Neural crest cell (in vitro differentiated cells): ENCODE measurements at places on chromosomes 1 and 21. TPM values are rescaled to one million over a fixed set of nuclear protein-coding genes. Genes with fewer than 3 reads are reported as not detected.

- H3K4me1 ChIP-seq = no peaks in the 10 kb centered on the region
- DNase-seq = no peak
- no peaks in the 10 kb centered on the region for H3K27me3 ChIP-seq
- no peak overlapping the region for H3K27ac ChIP-seq
Observed at GRCh38 chr1:168742994-168743650, 14.1 kb upstream of the DPT start.

- peaks cover 21% of the 10 kb centered on the region for H3K27me3 ChIP-seq
- peaks cover 66% of the 10 kb centered on the region for H3K4me1 ChIP-seq
- no peaks in the 10 kb centered on the region for H3K36me3 ChIP-seq
- H3K27ac ChIP-seq = no peak overlapping the region
- DNase-seq = peak; percentile 33
Observed at GRCh38 chr1:27527223-27527889, 37.4 kb upstream of the WASF2 start.

DNA sequence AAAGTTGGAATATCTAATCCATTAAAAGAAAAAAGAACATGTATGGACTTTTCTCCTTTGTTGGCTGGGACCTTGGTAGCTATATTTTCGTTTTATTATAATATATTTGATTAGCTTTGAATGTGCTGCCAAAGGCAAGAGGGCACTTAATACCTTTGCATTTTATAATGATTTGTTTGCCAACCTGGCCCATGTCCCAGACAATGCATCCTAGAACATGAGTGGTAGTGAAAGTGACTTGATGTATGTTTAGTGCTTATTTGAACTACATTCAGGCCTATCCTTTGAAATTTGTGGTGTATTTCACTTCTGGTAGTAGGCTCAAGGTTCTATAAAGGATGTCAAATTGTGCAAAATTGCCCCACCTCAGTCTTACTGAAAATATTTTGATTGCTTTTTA, 25.9 kb downstream of the CACHD1 start:
- no peak for DNase-seq
- H3K27ac ChIP-seq = no peak overlapping the region
- no peak overlapping the region for H3K4me3 ChIP-seq
- H3K4me1 ChIP-seq = peaks cover 56% of the 10 kb centered on the region

GRCh38 chr1:189606795-189607476, 870.7 kb downstream of the BRINP3 start:
- H3K27me3 ChIP-seq = no peaks in the 10 kb centered on the region
- H3K36me3 ChIP-seq = no peaks in the 10 kb centered on the region
- no peak for DNase-seq
- H3K27ac ChIP-seq = no peak overlapping the region
- no peaks in the 10 kb centered on the region for H3K4me1 ChIP-seq

DNA sequence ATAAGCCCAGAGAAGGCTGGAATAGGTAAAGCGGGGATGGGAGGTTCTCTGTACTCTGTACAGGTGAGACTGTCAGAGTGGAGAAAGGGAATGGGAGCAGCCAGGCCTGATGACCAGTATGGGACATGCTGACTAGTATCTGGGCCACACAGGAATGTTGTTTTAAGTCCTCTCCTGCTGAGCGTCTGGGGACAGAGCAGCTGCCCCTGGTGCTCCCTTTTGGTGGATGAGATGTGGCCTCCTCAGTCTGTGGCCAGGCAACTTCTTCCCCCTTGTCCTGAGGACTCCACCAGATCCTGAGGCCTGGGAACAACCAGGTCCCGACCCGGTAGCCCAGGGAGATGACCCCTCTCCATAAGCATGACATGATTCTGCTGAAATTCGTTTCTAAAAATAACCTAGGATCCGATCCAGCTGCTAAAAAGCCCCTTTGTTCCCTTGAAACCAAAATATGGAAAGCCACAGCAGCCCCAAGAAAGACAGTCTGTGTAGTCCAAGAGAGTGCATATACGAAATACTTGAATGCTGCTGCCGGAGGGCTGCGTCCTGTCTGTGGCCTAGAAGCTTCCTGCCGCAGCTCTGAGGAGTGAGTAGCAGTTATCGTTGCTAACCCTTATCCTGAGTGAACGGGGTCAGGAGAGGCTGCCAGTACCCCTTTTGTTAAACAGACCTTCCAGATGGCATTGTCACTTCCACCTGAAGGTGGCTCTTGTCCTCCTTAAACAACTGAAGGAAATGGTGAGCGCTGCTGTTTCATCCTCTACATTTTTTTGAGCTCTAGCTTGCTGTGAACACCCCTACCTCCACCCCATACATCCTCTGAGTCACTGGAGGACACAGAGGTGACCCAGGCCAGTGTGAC, 47.1 kb downstream of the ATP2B4 start:
- no peaks in the 10 kb centered on the region for H3K27me3 ChIP-seq
- peak; percentile 26 for DNase-seq
- peak overlapping the region; percentile 99 for H3K27ac ChIP-seq

DNA sequence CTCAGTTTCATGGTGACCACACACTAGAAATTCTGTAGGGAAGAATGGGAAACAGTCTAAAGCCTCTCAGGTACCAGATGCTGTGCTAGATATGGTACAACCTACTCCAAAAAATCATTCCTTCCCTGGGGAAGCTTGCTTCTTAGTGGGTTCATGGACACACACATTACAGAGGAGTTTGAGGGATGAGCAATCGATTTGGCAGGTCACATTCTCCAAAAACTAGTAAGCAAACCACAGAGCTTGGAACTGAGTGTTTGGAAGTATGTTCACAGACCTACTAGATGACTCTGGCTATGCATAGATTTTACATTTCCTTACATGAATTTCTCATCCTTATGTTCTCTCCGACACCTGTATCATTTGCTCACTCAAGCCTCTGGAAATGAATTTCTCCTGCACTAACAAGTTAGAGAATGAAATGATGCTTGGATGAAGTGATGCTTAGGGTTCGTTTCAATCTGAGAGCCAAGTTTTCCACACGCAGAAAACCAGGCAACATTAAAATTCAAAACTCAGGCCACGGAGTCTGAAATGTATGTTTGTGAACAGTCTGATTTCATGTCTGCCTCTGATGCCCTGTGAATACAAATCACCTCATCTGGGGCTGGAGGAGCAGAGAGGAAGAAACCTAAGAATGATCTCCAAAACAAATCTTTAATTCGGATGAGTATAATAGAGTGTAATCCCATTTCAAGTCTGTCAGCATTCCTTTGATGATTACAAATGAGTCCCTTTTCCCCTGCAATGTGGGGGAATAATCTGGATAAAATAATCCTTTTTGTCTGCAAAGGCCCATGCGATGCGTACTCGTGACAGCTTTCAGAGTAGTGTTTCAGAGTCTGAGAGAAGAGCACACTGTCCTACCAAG, 11.0 kb downstream of the EVA1C start:
- H3K4me3 ChIP-seq = no peak overlapping the region
- no peaks in the 10 kb centered on the region for H3K4me1 ChIP-seq
- H3K36me3 ChIP-seq = peaks cover 6% of the 10 kb centered on the region
- no peak for DNase-seq
- H3K27ac ChIP-seq = no peak overlapping the region

- no peak overlapping the region for H3K27ac ChIP-seq
- peaks cover 16% of the 10 kb centered on the region for H3K36me3 ChIP-seq
- no peaks in the 10 kb centered on the region for H3K4me1 ChIP-seq
- no peaks in the 10 kb centered on the region for H3K27me3 ChIP-seq
Observed at GRCh38 chr21:14072761-14073535, 137.8 kb downstream of the LIPI start.

- H3K4me1 ChIP-seq = no peaks in the 10 kb centered on the region
- no peak overlapping the region for H3K4me3 ChIP-seq
- no peak overlapping the region for H3K27ac ChIP-seq
- no peaks in the 10 kb centered on the region for H3K36me3 ChIP-seq
- no peaks in the 10 kb centered on the region for H3K27me3 ChIP-seq
Observed at GRCh38 chr1:57300186-57300585, 123.7 kb downstream of the DAB1 start.

DNA sequence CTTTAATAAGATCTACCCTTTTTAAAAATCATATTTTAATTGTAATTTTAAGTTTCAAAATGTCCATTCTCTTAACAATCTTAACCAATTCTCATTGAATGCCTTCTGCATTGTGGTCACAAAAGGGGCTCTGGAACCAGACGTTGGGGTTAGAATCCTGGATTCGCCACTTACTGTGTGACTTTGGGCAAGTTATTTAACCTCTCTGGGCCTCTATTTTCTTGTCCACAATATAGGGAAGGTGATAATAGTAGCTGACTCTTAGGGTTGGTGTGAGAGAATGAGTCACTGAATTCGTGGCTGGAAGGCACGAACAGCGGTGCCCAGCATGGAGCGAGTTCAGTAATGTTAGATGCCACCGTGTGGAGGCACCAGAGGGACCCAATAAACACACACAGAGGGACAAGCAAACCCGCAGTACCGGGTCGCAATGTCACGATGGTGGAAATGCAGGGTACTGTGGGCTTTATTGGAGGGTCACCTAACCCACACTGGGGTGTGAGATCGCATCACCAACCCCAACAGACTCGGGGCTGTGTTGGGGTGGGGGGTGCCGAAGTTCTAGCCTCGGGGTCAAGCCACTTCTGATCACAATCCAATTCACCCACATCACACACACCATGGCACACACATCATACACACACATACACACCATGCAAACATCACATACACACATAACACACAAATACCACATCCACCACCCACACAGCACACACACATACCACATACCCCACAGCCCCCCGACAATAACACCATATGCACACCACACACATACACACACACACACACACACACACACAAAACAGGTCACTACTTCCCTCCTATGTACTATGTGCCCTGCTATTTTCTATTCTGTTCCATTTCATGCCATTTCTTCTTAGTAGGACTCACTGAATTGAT, 27.0 kb upstream of the IFNAR2 start:
- H3K36me3 ChIP-seq = no peaks in the 10 kb centered on the region
- H3K4me1 ChIP-seq = no peaks in the 10 kb centered on the region
- no peak overlapping the region for H3K4me3 ChIP-seq
- no peak for DNase-seq
- peaks cover 21% of the 10 kb centered on the region for H3K27me3 ChIP-seq
- peak overlapping the region; percentile 65 for H3K27ac ChIP-seq

DNA sequence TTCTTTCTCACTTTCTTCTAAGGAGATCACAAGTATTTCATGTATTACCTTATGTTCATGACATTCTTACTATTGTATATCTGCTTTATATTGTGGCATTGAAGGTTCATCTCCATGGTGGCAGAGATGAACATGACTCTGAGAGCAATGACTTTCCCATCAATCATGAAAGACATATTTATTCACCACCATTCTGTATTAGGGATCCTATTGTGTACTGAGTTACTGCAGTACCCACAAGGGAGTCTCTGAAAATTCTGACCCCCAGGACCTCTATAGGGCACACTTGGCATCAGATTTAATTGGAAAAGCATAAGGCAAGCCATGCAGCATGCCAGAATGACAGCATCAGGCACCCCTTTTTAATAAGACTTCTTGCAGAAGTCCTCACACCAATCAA, 21.9 kb upstream of the C21orf91 start:
- no peaks in the 10 kb centered on the region for H3K27me3 ChIP-seq
- no peak overlapping the region for H3K4me3 ChIP-seq
- no peak overlapping the region for H3K27ac ChIP-seq
- DNase-seq = no peak

DNA sequence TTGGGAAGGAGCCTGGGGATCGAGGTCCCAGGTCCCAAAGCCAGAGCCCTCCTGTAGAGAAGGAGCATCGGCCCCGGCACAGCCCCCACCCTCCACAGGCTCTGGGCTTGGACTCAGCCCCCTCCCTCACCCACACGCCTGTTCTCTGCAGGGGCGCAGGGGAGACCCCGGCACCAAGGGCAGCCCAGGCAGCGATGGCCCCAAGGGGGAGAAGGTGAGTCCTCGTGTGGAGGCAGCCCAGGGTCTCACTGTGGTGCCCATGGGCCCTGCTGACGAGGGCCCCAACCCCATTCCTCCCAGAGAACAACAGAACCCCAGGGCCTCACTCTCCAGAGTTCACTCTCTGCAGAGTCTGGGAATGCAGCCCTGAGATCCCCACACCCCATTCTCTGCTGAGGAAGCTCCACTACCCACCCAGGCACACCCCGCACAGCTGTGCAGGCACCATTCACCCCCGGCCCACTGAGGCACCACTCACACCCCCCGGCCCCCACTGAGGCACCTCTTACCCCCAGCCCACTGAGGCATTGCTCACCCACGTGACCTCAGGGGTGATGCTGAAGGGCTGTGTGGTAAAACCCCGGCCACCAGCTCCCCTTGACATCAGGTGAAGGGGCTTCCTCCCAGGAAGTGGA, 21.8 kb downstream of the COL6A2 start:
- H3K4me3 ChIP-seq = no peak overlapping the region
- H3K36me3 ChIP-seq = no peaks in the 10 kb centered on the region
- H3K27ac ChIP-seq = no peak overlapping the region
- no peak for DNase-seq
- H3K27me3 ChIP-seq = no peaks in the 10 kb centered on the region

- no peaks in the 10 kb centered on the region for H3K27me3 ChIP-seq
- DNase-seq = no peak
- no peaks in the 10 kb centered on the region for H3K4me1 ChIP-seq
- H3K27ac ChIP-seq = no peak overlapping the region
Observed at GRCh38 chr21:39628385-39628784, 15.6 kb downstream of the B3GALT5 start.

- H3K27me3 ChIP-seq = no peaks in the 10 kb centered on the region
- H3K36me3 ChIP-seq = no peaks in the 10 kb centered on the region
- H3K27ac ChIP-seq = no peak overlapping the region
Observed at GRCh38 chr1:17509363-17509762, 30.1 kb upstream of the ARHGEF10L start.

DNA sequence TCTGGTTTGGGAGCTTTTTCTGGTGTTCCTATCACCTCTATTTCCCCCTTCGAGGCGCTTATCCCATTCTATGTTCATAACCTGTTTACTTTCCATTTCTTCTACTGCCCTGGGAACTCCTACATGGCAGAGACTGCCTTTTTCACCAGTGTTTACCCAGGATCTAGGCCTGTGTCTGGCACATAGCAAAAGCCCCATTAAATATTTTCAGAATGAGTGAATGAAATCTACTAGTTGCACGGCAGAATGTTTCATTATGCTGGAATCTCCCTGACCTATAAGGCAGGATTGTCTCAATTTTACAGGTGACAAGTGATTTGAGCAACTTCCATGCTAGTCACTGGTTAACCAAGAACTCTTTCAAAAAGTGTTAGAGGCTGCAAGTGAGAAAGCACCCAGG, 70.1 kb downstream of the PGM1 start:
- no peak for DNase-seq
- H3K36me3 ChIP-seq = peaks cover 16% of the 10 kb centered on the region
- H3K27ac ChIP-seq = no peak overlapping the region
- no peaks in the 10 kb centered on the region for H3K4me1 ChIP-seq
- no peak overlapping the region for H3K4me3 ChIP-seq
- H3K27me3 ChIP-seq = no peaks in the 10 kb centered on the region

CFAP141 gene
- total RNA-seq = not detected in 2 replicates

NES gene
- 248 and 265 TPM in 2 replicates for total RNA-seq

ACTA1 gene
- 0.23 and 0.48 TPM in 2 replicates for total RNA-seq

GMEB1 gene
- total RNA-seq = 22.8 and 22.9 TPM in 2 replicates
